ENCODE measurements at places on chromosomes 12 and 14.

DNA sequence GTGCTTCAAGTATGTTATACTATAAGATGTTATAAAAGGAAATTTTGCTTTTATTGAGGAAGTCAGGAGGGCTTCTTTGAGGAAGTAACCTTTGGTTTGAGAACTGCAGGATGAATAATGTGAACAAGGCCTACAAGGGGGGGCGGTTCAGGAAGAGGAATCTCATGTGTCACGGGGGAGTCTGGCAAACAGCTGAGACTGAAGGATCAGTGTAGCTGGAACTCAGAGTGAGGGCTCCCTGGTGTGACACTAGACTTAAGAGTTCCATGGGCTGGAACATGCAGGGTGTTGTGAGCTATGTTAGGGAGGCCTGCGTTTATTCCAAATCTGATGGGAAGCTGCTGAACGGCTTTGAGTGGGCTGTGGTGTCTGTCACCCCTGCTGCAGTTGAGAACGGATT lies 62.3 kb downstream of the UNC79 start:
- DNase-seq, result no peak

- no peak for DNase-seq
Measured at GRCh38 chr12:1083889-1084262, 92.9 kb downstream of the ERC1 start.

DNA sequence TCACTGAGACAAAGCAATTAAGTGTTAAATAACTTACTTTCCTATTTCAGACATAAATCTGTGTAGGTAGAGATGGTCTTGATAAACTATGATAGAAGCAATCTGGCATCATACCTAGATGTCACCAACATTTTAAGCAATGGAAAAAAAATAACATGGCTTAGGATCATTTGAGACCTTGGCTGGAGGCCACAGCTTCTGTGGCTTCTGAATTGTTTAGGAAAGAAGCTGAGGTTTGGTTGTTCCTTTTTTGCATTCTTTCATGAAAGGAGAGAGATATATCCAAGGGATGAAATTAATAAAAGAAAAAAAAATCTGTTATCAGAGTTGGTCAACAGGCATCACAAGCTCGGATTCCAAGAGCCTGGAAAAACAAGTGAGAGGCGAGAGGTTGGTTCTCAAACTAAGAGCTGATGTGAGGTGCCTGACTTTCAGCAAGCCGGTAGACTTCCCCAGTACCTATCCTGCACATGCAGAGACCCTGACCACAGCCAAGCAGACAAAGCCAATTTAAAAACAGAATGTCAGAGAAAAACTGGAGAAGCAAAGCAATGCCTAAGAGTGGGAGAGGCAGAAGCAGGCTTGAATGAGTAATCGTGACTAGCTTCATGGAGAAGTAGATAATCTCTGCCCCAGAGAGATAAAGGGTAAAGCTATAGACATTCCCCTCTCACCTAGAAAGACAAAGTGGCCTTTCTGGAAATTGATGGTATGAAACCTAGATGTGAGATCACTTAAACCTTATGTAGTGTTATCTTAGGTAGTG lies 43.4 kb upstream of the ST8SIA1 start:
- no peak for DNase-seq

DNA sequence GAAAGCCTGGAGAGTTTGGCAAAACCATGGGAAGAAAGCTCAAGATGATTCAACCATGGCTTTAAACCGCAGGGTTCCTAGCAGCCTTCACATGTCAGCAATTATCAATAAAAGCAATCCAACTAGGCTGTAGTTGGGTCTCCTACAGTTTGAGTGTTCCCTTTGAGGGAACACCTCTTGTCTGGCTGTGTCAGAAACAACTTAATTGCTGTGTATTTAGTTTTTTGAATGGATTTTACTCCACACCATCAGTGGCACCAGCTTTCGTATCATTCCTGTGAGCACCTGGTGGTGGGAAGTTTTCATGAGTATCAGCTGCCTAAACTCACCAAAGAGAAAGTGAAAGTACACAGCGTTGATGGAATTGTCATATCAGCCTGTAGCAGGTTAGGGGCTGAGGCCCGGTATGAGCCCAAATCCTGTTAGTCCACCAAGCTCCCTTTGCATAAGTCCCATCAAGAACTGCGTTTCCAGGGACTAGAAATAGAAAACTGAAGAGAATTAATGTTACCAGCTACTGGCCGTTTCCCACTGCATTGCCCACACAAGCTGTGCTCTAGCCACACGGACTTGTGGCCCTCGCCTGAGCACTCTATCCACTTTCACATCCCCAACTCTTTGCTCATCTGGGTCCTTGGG lies 10.9 kb upstream of the IL26 start:
- no peak for DNase-seq

DNA sequence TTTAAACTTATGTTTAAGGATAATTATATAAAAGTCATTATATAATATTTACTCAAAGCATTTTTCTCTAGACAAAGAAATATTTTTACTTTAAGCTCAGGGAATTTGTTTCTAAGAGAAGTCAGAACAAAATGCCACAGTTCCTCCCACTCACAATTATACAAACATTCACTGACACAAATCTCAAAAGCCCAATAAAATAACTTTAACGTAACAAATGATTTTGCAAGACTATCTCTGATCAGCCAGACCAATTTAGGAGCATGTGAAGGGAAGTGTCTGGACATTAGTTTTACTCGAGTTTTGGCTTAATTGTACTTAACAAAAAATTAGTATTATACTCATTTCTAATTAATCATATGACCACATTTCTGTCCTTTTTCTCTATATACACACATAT lies 41.2 kb downstream of the COCH start:
- peak; percentile 37 for DNase-seq

GRCh38 chr12:7927470-7927869 lies 8.5 kb downstream of the SLC2A3 start:
- DNase-seq, result no peak

DNA sequence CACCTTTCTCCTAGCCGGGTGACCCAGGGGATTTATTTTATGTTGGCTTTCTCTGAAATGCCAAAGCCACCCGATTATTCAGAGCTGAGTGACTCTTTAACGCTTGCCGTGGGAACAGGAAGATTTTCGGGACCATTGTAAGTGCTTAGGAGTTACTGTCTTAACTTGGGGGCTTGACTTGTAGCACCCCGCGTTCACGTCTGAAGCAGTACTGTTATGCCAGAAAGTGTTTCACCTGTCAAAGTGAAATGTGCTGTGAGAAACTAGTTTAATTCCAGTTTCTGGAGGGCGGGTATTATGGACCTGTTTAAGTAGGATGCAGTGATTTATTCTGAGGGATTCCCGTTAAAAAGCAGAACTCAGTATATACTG lies 218 bp downstream of the LYSET start:
- DNase-seq, result no peak

GRCh38 chr14:74593241-74593953 lies 18.6 kb downstream of the LTBP2 start:
- peak; percentile 38 for DNase-seq

GRCh38 chr12:92002195-92002649 lies 143.4 kb downstream of the BTG1 start:
- DNase-seq, result no peak

GRCh38 chr12:54352891-54353874 lies 11.1 kb downstream of the GPR84 start:
- DNase-seq, result peak; percentile 79

- DNase-seq, result no peak
Measured at GRCh38 chr14:86179980-86180379, 650.0 kb downstream of the FLRT2 start.

DNA sequence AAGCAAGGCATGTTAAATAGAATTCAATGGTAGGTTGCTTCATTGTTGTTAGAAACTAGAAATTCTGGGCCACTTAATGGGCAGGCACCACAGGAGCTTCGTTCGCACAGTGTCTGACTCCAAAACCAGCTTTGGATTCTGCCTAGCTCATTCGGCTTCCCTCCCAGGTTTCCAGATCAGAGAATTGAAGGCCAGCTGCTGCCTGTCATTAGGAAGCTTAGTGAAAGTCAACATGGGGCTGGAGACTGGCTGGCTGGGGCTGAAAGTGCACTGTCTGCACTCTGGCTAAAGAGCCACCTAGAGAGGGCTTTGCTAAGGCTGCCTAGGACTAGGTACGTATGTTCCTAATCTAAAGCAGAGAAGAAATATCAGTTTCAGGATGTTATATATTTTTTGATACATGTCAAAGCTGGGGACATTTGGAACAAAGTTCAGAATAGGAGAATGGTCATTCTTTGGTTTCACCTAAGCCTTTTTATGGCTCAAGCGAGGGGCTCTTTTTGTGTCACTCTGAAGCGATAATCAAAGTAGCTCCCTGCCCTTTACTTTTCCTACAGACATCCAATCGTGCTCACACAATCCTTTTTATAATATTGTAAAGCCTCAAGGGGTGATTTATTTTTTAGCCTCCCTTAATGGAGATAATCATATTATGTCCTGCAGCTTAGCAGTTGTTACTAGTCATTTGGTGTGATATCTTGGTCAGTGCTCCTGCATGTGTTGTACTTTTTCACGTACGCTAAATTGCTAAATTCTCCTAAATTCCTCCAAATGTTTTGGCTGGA lies 238.5 kb upstream of the NAV3 start:
- no peak for DNase-seq

DNA sequence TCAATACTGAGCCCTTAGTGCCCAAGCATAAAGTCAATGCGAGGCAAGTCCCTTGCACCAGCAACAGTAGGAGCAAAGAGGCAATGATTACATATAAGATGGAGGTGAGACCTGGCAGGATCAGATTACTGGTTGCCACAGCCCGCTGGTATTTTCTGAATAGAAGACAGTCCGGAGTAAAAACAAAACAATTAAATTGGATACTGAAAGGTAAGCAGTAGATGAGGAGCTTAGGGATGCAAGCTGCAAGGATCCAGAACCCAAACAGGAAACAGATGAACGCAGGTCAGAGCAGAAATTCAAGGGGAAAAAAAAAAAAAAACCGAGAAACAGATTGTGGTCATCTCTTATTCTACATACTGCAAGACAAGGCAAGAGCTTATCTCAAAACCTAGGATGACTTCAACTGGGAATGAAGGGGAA lies 119.6 kb downstream of the MED13L start:
- DNase-seq, result no peak

DNA sequence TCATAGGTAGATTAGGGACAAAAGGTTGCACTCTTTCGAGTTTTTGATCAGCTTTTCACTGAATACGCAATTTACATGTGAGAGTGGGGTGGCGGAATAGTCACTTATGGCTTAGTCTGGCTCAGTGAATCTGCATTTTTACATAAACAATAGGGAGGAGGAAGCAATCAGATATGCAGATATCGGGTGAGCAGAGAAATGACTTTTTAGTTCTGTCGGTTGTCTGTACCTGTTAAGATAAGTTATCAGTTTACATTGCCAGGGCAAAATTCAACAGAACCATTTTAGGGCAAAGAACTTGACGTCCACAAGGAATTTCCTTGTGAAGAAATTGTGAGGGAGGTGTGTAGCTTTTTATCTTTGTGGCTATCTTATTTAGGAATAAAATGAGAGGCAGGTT lies 15.4 kb upstream of the EGLN3 start:
- no peak for DNase-seq

DNA sequence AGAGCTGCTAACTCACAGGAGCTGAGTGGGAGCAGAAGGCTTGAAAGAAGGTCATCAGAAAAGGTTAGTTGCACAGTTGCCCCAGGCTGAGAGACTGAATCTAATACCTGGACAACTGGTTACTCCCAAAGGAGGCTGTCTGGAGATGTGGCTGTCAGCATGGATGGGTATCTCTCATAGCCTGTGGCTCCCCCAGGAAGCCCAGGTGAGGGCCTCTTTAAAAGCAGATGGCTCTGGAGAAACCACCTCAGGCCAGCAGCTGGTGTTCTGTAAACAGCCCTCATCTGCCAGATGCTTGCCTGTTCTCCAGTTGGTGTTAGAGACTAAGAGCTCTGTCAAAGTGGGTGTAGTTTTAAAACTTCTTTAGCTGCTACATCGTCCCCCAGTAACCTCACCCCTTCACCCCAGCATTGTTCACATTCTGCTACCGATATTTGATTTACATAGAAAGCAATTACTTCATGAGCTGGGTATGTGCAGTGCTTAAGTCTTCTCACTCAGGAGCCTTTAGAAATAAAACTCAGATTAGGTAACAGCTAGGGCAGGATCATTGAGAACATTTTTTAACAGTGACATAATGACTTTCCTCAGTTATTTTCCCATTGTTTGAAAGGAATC lies 25.8 kb downstream of the DACT1 start:
- DNase-seq, result peak; percentile 64

GRCh38 chr14:70148351-70148750 lies 40.4 kb downstream of the SLC8A3 start:
- DNase-seq, result no peak

- DNase-seq, result no peak
Measured at GRCh38 chr14:75793806-75794205, 132.8 kb downstream of the TTLL5 start.

GRCh38 chr12:10741845-10742244 lies 18.7 kb upstream of the YBX3 start:
- no peak for DNase-seq

DNA sequence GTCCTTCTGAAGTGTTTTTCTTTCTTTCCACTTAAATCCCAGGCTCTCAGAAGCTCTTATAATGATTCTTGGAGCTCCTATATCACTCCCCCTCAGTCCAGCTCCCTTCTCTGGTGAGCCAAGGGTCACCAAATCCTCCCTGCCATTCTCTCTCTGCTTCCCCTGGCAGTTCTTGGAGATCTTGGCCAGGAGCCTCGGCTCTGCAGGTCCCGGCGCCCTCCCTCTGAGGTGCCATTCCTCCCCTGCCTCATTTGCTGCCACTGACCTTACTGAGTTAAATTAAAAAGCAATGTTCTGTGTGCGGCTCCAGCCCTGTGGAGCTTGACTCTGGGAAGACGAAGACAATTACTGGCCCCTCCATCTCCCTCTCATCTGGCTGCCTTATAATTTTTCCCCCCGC lies 7.0 kb downstream of the CISTR start:
- no peak for DNase-seq
